GM12878 (cell line): ENCODE measurements at places on chromosomes 4 and X. TPM values are rescaled to one million over a fixed set of nuclear protein-coding genes. Genes with fewer than 3 reads are reported as not detected.

- no peak for DNase-seq
These were observed 76.5 kb upstream of the BOD1L1 start for GRCh38 chr4:13704035-13704434.

Gene AFF2
- not detected in 2 replicates for polyA plus RNA-seq

DNA sequence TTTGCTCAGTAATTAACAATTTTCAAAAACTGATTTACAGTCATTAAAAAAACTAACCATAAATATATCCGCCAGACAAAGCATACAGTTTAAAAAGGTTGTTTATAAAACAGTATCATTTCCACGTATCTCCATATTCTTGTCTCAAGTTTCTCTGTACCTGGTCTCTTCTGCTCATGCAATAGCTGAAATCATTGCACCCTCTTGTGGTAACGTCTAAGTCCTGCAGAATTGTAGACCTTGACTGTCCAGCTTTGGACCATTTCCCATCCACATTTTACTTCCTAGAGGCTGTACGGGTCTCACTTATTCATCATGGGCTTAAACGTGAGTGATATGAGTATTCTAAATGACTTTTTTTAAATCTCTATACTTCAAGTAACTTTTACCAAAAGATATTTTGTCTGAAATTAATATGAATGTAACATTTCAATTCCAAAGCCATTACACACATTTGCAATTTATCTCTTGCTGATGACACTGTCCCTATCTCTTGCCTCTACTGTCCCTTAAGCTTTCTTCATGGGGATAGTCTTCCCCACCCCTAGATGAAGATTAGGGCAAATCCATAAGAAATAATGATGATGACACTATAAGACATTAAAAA, 118.5 kb downstream of the BTC start:
- no peak for DNase-seq

DNA sequence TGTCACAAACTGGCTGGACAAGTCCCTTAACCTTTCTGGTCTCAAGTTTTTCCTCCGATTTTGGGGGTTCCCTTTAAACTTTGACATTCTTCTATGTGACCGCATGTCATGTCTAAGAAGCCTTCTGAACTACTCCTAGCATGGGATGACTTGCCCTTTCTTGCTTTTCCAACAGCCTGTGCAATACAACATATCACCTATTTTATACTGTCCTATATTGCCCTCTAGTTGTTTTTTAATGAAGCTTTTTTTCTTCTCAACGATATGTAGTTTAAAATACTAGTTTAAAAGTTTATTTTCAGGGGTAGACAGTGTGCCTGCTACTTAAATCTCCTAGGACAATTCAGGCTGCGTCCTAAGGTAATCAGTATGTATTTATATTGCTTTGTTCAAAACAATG, 1.0 kb upstream of the IGBP1 start:
- no peak for DNase-seq
